ENCODE measurements at places on chromosomes 11 and 22. TPM values are rescaled to one million over a fixed set of nuclear protein-coding genes. Genes with fewer than 3 reads are reported as not detected.

DNA sequence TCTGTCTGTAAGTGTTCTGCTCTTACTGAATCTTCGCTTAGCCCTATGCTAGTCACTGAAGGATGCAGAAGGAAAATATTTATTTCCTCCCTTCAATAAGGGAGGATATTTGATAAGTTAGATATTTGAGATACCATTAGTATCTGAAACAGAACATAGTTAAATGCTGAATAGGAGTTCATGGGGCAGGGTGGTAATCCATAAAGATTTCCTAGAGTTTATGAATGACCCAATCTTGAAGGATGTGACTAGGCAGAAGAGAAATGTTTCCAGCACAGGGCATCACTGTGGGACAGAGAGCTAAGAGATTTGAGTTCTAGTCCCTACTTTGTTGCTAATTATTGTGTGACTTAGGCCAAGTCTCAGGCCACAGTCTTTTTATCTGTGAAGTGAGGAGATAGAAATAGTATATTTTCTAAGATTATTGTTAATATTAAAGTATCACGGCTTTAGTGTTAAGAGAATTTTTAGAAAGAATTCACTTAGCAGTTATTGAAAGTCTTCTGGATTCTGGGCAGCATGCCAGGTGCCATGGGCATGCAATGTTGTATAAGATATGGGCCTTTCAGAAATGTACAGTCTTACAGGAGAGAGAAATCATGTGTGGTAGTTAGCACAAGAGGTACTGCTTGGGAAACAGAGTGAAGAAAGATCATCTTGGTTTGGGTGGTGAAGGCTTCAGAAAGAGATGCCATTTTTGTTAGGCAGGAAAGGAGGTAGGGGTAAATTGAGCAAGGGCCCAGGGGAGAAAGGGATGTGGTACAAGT is 24.0 kb downstream of the SWAP70 start:
- no peak for DNase-seq

- no peak for DNase-seq
These were observed 186.1 kb downstream of the MYO18B start for GRCh38 chr22:25928038-25928437.

GRCh38 chr22:37686002-37686982 is at the start of gene NOL12:
NOL12 (plus strand) TSS chr22:37686343; CDS start chr22:37686393, 50 bp downstream.
- peak; percentile 84 for DNase-seq

GRCh38 chr11:66752148-66752547 is 23.1 kb upstream of the SPTBN2 start:
- DNase-seq = no peak

FGF4 gene
- not detected for total RNA-seq

DNA sequence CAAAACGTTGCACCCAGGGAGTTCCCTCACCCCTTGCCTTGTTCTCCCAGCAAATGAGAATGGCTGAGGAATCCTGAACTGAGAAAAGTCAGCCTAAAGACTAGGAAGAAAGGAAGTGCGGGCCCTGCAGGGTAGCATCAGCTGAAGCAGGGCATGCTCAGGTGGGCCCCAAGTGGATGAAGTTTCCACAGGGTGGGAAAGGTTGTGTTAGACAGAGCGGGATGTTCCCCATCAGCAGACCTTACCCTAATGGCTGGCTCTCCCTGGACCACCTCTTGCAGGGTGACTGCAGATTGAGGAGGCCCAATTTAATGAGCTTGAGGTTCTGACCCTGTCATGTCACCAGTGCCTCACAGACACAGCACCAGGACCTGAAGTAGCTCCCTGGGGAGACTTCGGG is 81.5 kb upstream of the MYOD1 start:
- DNase-seq = no peak

DNA sequence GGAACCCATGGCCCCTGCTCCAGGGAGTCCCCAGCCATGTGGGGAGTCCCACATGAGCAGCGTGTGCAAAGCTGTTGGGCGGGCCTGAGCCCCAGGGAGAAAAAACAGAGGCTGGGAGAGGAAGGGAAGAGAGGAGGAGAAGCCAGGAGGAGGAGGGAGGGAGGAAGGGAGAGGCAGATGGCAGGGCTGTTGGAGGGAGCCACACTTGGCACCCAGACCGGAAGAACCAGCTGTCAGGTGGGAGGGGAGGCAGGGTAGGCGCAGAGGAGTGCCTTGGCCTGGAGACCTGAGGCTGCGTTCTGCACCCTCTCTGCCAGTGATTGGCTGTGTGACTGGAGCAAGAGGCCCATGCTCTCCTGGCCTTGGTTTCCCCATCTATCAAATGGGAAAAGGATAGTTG is 6.7 kb downstream of the SYNGR1 start:
- DNase-seq = no peak

- no peak for DNase-seq
These were observed 122.6 kb downstream of the ABTB2 start for GRCh38 chr11:34235189-34235588.

GRCh38 chr11:118064956-118065355 is 11.9 kb upstream of the TMPRSS4 start:
- no peak for DNase-seq

GRCh38 chr11:61760946-61761345 is 8.5 kb downstream of the MYRF start:
- no peak for DNase-seq

OPCML gene
- total RNA-seq = not detected

LINC01488 gene
- not detected for total RNA-seq

- no peak for DNase-seq
These were observed 9.2 kb downstream of the FBLN1 start for GRCh38 chr22:45511847-45512261.

BACE1 gene
- total RNA-seq = 32.5 TPM

C11orf65 gene
- 1.1 TPM for total RNA-seq

MTMR3 gene
- total RNA-seq = 87.0 TPM

GRCh38 chr22:23856721-23857605 is 712 bp upstream of the SLC2A11 start:
- peak; percentile 50 for DNase-seq

DNA sequence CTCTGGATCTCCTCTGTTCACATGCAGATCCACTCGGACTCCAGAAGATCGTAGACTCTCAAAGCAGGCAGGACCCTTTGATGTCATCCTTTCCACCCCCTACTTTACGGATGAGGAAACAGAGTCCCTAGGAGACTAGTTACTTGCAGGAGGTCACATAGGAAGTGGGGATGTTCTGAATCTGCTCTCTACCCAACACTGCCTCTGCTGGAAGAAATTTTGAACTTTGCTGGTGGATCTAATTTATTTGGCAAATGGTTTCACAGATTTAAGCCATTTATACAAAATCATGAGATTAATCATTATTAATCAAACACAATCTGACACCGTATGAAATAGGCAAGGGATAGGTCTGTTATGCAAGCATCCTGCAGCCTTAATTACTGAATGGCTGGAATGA is 55.0 kb upstream of the USP47 start:
- DNase-seq = no peak

NXPE2 gene
- total RNA-seq = not detected

DNA sequence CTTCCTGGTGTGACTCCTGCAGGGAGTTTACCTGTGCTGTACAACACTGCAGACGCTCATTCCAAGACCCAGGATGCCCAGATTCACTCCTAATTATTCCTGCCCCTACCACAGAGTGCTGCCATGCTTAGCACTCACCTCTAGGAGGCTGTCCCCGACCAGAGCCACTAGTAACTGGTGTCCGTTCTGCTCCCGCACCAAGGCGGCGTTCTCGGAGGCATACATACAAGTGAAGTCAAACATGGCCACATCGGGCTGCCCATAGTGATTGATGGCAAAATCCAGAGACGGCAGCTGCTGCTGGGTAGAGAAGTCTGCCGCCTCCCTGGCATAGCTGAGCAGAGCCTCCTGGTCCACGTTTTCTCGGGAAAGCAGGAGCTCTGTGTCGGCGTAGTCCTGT is 122.3 kb upstream of the BID start:
- no peak for DNase-seq

GRCh38 chr11:19735909-19736498 is 23.4 kb downstream of the NAV2 start:
- no peak for DNase-seq

DEUP1 gene
- total RNA-seq = not detected

DNA sequence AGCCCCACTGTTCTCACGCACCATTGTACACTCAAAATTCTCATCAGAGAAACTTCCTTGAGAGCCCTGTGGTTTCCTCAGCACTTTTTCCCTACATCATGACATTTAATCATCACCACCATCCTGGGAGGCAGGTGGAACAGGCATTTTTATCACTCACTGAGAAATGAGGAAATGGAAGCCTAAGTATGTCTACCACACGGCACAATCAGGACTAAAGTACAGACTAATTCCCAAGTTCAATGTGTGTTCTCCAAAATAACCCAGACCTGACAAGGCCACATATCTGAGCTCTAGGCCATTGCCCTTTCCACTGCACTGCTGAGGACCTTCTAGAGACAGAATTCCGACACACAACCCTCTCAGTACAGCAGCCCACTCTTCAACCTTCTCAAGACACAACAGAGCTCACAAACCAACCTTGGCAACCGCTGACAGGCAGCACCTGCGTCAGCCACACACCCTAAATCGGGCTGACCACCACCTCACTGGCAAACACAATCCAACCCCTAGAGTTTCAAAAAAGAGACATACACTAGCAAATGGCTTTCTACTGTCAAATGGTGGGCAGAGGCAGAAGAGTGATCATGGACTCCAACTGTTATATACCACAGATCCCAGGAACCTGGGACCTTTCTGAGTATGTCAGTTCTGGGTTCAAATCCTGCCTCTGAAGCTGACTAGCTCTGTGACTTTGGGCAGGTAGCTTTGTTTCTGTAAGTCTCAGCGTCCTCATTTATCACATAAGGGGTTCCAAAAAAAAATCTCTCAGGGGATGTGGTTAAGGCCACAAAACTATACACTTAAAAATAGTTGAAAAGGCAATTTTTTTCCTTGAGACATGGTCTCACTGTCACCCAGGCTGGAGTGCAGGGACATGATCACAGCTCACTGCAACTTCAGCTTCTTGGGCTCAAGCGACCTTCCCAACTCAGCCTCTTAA is 16.3 kb downstream of the SMCO4 start:
- DNase-seq = no peak

GLB1L3 gene
- 0.94 TPM for total RNA-seq

TANGO2 gene
- 52.4 TPM for total RNA-seq

ANO9 gene
- total RNA-seq = 17.0 TPM

WNT11 gene
- 4.7 TPM for total RNA-seq

- peak; percentile 90 for DNase-seq
These were observed 9.5 kb downstream of the IRF7 start for GRCh38 chr11:606245-606644.

Measured in upper lobe of left lung (tissue), 6 donors.